Adrenal gland (tissue), 19 donors: ENCODE measurements at places on chromosomes 12 and 14.

DNA sequence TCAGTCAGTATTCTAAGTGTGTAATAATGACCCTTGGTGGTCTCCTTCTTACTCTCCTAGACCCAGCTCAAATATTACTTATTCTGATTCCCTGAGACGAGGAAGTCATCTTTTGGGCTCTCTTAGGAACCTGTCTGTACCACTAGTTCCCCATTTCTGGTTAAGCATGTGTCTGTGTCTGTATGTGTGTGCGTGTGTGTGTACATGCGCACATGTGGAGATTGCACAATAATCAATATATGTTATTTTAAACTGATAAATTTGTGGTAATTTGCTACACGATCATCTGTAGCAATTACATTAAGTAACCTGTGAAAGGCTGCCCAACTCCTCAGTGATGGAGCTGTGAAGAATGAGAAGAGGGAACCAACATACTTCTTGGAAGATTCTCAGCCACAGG is 132.2 kb downstream of the ASCL4 start:
- H3K36me3 ChIP-seq, result no peaks in the 10 kb centered on the region
- H3K4me3 ChIP-seq, result no peak overlapping the region
- peaks cover 8% of the 10 kb centered on the region for H3K4me1 ChIP-seq
- H3K27ac ChIP-seq, result no peak overlapping the region
- peaks cover 54% of the 10 kb centered on the region for H3K27me3 ChIP-seq
- no peak for DNase-seq

DNA sequence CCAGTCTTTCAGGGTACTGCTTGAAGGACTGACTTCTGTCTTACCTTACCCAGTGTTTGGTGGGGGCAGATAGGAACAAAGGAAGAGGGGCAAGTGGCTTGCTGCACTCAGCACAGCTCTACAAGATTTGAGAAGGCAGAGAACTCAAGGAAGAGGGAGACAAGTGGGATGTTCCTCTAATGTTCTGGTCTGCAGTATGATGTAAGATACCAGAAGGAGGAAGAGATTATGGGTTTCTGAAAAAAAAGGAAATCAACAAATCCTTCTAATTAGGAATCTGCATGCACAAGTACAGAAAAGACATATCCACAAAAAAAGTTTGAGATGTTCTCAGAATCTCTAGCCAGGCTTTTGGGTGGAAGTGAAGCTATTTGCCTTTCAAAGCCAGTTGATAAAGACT is 37.1 kb downstream of the USP15 start:
- H3K36me3 ChIP-seq, result no peaks in the 10 kb centered on the region
- no peaks in the 10 kb centered on the region for H3K27me3 ChIP-seq
- no peak for DNase-seq
- H3K4me1 ChIP-seq, result peaks cover 18% of the 10 kb centered on the region
- no peak overlapping the region for H3K4me3 ChIP-seq

GRCh38 chr12:31590642-31591379 is at the start of gene DENND5B:
TSS of gene DENND5B (minus strand) at chr12:31591136. CDS start at chr12:31590832, 304 bp downstream.
- peaks cover 14% of the 10 kb centered on the region for H3K4me1 ChIP-seq
- H3K4me3 ChIP-seq, result peak within 1 kb of the TSS; percentile 83
- no peaks in the 10 kb centered on the region for H3K27me3 ChIP-seq
- H3K27ac ChIP-seq, result peak within 1 kb of the TSS; percentile 99
- no peaks in the 10 kb centered on the region for H3K36me3 ChIP-seq

DNA sequence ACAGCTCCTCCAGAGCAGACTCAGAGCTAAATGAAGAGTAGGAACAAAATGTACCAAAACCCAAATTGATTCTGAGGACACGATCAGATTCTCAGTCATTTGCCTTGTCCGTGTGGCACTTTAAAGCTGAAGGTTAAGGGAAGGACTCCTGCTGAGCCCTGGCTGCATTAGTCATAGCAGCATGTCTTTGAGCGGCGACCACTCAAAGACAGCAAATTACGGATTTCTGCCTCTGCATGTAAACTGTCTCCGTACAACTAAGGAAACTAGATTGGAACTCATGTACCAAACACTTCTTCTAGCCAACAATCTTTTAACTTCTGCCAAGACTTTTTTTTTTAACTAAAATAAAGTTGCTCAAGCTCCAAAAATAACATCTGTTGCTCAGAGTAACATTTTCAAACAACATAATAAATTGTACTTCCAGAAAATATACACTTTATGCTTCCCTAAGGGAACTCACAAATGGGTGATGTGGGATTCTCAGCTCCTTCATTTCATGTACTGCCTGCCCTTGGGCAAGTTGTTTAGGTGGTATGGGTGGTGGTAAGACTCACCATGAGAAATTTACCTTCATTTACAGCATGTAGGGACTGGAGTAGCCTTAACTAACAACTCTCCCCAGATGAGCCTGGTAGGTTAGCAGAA is 56.1 kb downstream of the RERG start:
- no peaks in the 10 kb centered on the region for H3K27me3 ChIP-seq
- no peak overlapping the region for H3K4me3 ChIP-seq
- DNase-seq, result peak; percentile 63
- H3K27ac ChIP-seq, result peak overlapping the region; percentile 13

DNA sequence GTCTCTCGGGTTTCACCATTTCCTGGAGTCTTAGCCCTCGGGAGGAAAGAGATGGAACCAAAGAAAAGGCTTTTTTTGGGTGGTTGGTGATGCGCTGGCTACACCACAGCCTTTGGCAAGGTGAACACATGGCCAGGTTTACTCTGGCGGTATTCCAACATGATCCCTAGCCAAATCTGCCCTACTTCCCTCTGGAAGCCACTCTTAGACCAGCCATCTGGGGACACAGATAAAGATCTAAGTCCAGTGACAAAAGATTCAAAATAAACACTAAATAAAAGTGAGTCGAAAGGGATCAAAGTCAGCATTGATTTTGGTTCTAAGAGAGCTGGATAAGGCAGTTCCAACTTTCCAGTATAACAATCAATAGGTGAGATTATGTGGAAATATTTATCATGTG is 694.5 kb downstream of the VRK1 start:
- peaks cover 5% of the 10 kb centered on the region for H3K27me3 ChIP-seq
- H3K36me3 ChIP-seq, result no peaks in the 10 kb centered on the region
- no peaks in the 10 kb centered on the region for H3K4me1 ChIP-seq
- H3K4me3 ChIP-seq, result no peak overlapping the region
- H3K27ac ChIP-seq, result no peak overlapping the region

- DNase-seq, result no peak
- H3K4me1 ChIP-seq, result no peaks in the 10 kb centered on the region
- no peak overlapping the region for H3K27ac ChIP-seq
- no peaks in the 10 kb centered on the region for H3K36me3 ChIP-seq
- no peak overlapping the region for H3K4me3 ChIP-seq
These were observed 452.1 kb upstream of the PDE3A start for GRCh38 chr12:19916196-19916753.

- H3K4me3 ChIP-seq, result no peak overlapping the region
- no peak overlapping the region for H3K27ac ChIP-seq
- no peak for DNase-seq
- no peaks in the 10 kb centered on the region for H3K4me1 ChIP-seq
These were observed 57.0 kb upstream of the GPHB5 start for GRCh38 chr14:63375769-63376168.

DNA sequence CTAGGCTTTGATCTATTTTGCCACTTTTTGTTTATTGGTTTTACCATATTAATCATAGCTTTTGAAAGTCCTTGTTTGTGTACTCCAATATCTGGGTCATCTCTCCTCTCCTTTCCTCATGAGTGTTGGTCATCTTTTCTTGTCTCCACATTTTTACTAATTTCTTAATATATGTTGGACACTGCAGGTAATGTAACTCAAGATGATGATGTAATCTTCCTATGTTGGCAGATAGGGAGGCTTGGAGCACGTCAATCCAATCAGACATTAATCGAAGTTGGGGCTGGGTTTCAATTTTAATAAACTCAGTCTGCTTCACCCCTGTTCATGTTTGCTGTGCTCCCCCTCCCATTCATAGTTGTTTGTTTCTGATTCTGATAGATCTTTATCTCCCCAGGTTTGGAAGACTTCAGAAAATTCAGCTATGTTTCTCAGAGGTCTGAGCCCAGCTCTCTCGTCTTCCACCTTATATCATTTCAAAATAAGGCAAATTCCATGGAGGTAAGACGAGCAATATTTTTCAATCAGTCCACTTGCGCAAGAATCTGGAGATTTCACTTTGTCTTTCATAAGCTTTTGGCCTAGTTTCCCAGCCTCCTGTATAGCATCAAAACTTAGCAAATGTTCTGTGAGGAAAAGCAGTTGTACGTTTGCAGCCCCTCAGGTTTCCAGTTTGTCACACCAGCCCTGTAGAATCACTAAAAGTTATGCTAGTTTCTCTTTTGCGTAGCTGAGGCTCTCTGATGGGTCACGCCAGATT is 504.1 kb downstream of the TMTC2 start:
- no peak overlapping the region for H3K4me3 ChIP-seq
- H3K27ac ChIP-seq, result no peak overlapping the region
- H3K36me3 ChIP-seq, result no peaks in the 10 kb centered on the region

DNA sequence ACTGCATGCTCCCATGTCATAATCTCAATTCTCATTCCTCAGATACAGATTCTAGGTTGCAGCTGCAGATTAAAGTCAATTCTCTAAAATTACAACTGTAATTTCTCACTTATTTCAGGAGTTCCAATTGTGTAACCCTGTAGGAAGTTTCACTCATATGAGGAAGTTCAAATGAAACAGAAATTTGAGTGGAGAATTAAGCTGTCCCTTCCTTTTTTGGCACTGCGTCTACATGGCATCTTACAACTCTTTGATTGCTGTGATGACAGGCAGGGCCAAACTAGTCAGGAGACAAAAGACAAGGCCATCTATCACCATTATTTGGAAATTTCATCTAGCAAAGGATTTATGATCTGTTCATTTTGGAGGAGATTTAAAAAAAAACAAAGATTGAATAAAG is 13.3 kb upstream of the GRIP1 start:
- H3K36me3 ChIP-seq, result no peaks in the 10 kb centered on the region
- no peak overlapping the region for H3K27ac ChIP-seq
- no peaks in the 10 kb centered on the region for H3K4me1 ChIP-seq
- H3K27me3 ChIP-seq, result no peaks in the 10 kb centered on the region
- no peak overlapping the region for H3K4me3 ChIP-seq

DNA sequence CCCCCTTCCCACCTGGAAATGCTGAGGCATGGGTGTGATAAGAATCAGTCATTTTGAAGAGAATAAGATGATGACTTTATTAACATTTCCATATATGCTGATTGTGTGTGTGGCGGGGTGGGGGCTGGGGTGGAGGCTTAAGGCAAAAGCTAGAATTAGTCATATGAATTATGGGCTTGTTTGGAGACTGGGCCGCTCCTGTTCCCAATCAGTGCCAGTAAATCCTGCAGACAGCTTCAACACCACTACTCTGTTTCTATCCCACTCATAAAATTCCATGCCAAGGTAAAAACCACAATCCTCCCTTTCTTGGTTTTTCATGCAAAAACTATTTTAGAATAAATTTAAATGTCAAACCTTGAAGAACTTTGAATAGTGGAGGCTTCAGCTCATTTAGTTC is 29.9 kb upstream of the SLC38A2 start:
- H3K4me1 ChIP-seq, result peaks cover 13% of the 10 kb centered on the region
- DNase-seq, result peak; percentile 79
- H3K36me3 ChIP-seq, result no peaks in the 10 kb centered on the region
- H3K27me3 ChIP-seq, result no peaks in the 10 kb centered on the region
- H3K4me3 ChIP-seq, result no peak overlapping the region
- peak overlapping the region; percentile 50 for H3K27ac ChIP-seq

GRCh38 chr12:99332936-99333591 is 314.5 kb upstream of the GARIN6 start:
- no peak overlapping the region for H3K27ac ChIP-seq
- no peak for DNase-seq
- H3K27me3 ChIP-seq, result no peaks in the 10 kb centered on the region
- H3K4me3 ChIP-seq, result no peak overlapping the region
- H3K4me1 ChIP-seq, result no peaks in the 10 kb centered on the region

DNA sequence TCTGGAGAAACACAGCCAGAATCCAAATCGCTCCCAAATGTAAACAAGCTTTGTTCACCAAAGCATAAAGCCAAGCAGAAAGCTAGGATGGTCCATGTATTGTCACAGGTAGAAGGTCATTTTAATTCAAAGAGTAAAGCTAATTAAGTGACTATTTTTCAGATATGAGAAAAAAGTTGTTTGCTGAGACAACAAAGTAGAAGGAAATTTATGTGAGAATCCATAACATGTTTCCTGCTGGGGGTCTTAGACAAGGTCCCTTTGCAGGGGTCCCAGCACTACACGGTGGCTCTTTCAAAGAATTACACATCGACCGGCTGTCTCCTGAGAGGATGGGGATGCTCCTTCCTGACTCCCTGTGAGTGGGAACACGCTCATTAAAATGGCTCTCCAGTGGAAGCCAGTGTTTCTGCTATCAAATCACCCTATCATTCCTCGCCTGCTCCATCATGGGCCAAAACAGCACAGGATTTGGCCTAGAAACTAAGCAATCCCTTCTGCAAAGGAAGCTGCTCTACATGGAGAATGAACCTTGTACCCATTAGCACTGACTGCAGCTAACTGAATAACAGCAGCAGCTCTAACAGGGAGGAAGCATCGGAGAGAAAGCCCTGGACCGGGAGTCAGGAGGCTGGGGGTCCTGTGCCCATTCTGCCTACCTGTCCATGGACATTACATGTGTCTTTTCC is 175.3 kb downstream of the STXBP6 start:
- DNase-seq, result no peak
- no peaks in the 10 kb centered on the region for H3K36me3 ChIP-seq
- no peak overlapping the region for H3K27ac ChIP-seq
- no peaks in the 10 kb centered on the region for H3K27me3 ChIP-seq

DNA sequence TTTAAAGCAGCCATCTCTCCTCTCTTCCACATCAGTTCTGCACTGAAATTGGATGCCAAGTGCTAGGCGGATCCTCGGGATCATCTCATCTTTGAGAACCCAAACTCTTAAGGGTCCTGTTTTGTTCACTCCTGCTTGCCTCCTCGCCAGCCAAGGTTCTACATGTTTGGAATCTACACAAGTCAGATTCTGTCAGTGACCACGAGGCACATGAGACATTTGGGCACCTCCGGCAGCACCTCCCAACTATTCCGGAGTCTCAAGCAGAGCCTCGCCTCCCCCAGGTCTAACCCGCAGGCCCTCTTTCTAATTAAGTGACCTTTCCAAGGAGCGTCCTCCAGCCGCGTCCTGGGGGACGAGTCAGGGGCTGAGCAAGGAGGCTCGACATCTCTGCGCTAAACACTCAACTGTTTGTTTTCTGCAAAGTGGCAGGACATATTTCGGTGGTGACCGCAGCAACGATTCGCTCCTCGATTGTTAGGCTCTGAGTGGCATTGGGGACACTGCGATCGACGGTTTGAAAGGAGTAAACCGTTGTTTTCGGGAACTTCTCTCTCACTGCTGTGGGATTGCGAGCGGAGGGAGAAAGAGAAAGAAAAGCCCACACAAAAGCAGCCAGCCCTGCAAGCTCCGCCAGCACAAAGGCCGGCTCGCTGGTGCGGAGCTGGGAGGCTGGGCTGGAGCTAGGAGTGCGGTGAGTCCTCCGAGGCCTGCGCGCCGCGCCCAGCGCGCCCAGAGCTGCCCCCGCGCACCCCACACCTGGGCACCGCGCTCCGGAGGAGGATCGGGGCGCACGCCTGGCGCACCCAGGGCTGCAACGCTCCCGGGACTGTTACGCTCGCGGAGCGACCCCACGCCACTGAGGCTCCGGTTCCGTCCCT is 640 bp downstream of the ARMH4 start:
- peaks cover 7% of the 10 kb centered on the region for H3K4me1 ChIP-seq
- peak; percentile 16 for DNase-seq
- no peaks in the 10 kb centered on the region for H3K36me3 ChIP-seq
- H3K4me3 ChIP-seq, result peak overlapping the region; percentile 1
- no peak overlapping the region for H3K27ac ChIP-seq

- no peak overlapping the region for H3K27ac ChIP-seq
- DNase-seq, result no peak
- H3K36me3 ChIP-seq, result no peaks in the 10 kb centered on the region
- no peaks in the 10 kb centered on the region for H3K4me1 ChIP-seq
- no peaks in the 10 kb centered on the region for H3K27me3 ChIP-seq
These were observed 493.2 kb upstream of the GARIN6 start for GRCh38 chr12:99154216-99154982.
